ENCODE measurements at places on chromosomes 3 and 15.

DNA sequence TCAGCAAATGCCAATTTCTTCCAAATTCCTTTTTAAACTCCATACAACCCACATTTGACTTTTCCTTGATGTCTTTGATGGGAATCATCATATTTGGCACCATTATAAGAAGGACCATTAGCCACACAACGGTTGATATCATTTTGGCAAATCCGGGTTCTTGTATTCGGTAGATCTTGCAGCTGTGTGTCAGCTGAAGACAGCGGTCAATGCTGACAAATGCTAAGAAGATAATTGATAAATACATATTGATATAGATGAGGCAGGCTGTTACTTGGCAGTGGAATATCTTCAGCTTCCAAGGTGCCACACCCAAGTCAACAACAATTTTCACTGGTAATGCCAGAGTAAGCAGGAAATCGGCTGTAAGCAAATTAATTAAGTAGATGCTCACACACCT lies 4.2 kb downstream of the GPR171 start:
- no peak for DNase-seq

GRCh38 chr3:151890721-151891141 lies 17.3 kb downstream of the SUCNR1 start:
- peak; percentile 92 for DNase-seq

DNA sequence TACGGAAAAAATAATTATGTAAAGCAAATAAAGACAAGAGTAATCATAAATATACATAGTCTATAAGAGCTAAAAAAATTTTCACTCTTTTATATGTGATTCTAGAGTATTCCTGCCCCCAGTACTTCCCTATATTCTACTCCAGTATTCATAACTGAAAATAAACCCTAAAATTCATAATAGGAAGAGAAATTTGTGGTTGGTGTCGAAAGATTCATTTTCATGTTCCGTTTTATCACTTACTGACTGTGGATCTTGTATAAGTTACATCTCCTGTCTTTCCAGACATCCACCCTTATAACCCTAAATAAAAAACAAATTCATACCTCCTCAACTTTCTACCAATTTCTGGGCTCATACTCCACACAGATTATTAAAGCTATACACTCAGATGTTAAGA lies 16.0 kb upstream of the MBNL1 start:
- DNase-seq, result no peak

GRCh38 chr3:190863119-190863465 lies 598 bp upstream of the GMNC start:
- DNase-seq, result no peak

- DNase-seq, result no peak
These were observed 81.0 kb downstream of the PLXNA1 start for GRCh38 chr3:127063916-127064315.

DNA sequence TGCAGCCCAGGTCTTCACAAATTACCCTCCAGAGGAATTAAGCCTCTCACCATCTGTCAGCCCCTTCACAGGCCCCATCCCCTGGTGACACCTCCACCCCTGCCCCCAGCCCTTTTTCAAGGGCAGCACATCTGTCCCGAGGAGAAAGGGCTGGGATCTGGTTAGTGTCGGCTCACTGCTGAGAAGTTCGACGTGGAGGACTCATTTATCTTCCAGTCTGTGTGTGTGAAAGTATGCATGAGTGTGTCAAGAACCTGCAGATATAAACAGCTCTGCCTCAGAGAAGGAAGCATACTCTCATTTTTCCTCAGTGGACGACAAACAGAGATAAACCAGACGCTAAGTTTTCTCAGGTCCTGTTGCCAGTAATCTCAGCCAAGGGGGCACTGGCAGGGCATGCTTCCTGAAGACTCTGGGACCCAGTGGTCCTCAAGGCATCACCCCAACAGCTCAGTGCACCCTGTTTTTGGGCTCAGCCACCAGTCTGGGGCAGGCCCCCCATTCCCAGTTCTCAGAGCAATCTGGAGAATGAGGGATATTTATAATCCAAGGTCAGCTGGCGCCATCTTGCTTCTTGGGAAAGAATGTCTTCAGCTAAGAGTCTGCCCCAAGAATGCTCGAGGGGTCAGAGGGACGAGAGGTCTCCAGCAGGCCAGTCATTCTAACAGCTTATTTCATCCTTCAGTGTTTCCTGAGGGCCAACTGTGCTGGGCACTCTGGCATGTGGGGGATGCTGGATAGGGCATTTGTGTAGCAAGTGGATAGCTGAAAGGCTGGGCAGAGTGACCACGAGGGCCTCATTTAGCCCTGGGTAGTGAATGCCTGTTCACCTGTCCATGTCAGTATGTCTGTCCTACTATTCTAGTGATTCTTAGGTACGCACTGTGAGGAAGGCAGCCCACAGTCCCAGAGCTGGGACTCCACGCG lies 73.6 kb downstream of the ADCY5 start:
- DNase-seq, result no peak

GRCh38 chr3:41521010-41521655 lies 321.8 kb downstream of the CTNNB1 start:
- DNase-seq, result no peak

- DNase-seq, result no peak
These were observed 15.1 kb downstream of the DUSP7 start for GRCh38 chr3:52041118-52041731.

DNA sequence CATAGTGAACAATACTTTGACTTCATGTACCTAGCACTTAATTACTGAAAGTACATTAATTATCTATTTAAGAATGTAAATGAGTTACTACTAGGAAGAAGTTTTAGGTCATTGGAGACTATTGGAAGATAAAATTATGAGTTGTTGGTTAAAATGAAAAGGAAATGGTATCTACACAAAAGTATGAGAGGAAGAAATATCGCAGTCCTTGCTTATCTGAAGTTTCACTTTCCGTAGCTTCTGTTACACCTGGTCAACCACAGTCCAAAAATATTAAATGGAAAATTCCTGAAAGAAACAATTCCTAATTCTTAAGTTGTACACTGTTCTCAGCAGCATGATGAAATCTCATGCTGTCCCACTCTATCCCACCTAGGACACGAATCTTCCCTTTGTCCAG lies 57.8 kb downstream of the HACD2 start:
- DNase-seq, result no peak
